ENCODE measurements at places on chromosomes 12 and 14.

DNA sequence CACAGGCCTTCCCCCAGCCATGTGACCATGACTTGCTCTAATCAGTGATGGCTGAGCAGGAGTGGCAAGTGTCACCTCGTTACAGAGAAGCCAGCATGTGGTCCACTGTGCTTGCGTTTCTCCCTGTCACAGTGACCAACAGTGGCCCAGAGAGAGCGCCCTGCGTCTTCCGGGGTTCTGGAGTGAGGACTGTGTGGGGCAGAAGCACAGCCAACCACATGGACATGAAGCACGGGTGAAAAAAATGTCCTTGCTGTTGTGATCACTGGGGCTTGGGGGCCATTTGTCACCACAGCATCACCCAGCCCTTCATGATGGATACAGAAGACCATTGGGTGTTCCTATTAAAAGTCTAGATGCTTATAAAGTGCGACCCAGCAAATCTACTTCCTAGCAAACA is 174.6 kb upstream of the C14orf180 start:
- DNase-seq = no peak

DNA sequence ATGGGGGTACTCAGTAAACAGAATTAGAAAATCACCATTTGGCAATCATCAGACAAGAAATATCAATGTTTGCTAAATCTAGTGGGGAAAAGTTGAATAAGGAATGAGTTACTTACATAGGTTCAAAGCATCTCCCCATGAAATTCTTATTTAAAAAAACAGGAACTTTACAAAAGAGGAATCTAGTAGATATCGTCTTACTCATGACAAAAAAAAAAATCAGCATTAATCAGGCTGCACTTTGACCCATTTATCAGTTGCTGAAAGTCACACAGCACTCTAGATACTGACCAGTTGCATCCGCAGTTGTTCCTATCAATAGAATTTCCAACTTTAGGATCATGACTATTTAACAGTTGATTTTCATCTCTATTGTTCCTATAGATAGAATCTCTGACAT is 5.8 kb upstream of the DICER1 start:
- DNase-seq = no peak

- DNase-seq = no peak
Observed at GRCh38 chr12:92070054-92070863, 75.4 kb downstream of the BTG1 start.

GRCh38 chr12:14454098-14454907 is 88.8 kb downstream of the ATF7IP start:
- DNase-seq = peak; percentile 80

GRCh38 chr14:89845346-89845745 is 109.2 kb downstream of the EFCAB11 start:
- DNase-seq = no peak
